A549 treated with Hydrocortisone at 1 μM for 4 hours (cell line): ENCODE measurements at places on chromosomes 2 and 18. TPM values are rescaled to one million over a fixed set of nuclear protein-coding genes. Genes with fewer than 3 reads are reported as not detected.

Gene PRKAG3
- not detected in 5 replicates for total RNA-seq

Gene PLGLB2
- 0.13 to 0.32 TPM (median 0.16 TPM) in 5 replicates for total RNA-seq

Gene CEP76
- total RNA-seq, result 5.1 to 6.7 TPM (median 6.4 TPM) in 5 replicates

Gene DYNAP
- not detected in 5 replicates for total RNA-seq

Gene FEV
- not detected in 5 replicates for total RNA-seq

Gene RTN4
- total RNA-seq, result 475 to 537 TPM (median 517 TPM) in 5 replicates

Gene UGT1A10
- total RNA-seq, result 0.08 to 0.09 TPM in 2 of 5 replicates, not detected in the others

Gene GPR55
- not detected in 5 replicates for total RNA-seq

Gene ACYP2
- 5.9 to 7.9 TPM (median 6.9 TPM) in 5 replicates for total RNA-seq

Gene POTEJ
- not detected in 5 replicates for total RNA-seq
